ENCODE measurements at places on chromosomes 13 and 19.
A peak's percentile ranks its signal among the peaks of the same experiment; 100 is the strongest.

DNA sequence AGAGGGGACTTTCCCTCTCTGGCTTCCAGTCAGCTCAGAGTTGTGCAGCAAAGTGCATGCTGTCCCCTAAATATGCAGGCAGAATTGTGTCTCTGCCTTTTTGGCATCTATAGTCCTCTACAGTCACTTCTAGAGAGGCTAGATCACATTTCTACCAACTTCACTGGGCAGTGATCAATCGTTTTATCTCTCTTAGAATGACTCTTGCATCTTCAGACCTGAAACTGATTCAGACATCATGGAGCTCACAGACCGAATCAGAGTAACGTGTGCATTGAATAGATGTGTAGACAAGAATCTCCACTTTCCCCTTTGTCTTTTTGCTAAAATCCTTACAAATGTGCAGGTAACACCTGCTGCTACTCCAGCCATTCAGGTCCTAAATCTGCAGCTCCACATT lies 6.2 kb downstream of the ZNF253 start:
- no peak for DNase-seq

- DNase-seq: no peak
Measured at GRCh38 chr13:23561261-23561660, 9.0 kb upstream of the TNFRSF19 start.

DNA sequence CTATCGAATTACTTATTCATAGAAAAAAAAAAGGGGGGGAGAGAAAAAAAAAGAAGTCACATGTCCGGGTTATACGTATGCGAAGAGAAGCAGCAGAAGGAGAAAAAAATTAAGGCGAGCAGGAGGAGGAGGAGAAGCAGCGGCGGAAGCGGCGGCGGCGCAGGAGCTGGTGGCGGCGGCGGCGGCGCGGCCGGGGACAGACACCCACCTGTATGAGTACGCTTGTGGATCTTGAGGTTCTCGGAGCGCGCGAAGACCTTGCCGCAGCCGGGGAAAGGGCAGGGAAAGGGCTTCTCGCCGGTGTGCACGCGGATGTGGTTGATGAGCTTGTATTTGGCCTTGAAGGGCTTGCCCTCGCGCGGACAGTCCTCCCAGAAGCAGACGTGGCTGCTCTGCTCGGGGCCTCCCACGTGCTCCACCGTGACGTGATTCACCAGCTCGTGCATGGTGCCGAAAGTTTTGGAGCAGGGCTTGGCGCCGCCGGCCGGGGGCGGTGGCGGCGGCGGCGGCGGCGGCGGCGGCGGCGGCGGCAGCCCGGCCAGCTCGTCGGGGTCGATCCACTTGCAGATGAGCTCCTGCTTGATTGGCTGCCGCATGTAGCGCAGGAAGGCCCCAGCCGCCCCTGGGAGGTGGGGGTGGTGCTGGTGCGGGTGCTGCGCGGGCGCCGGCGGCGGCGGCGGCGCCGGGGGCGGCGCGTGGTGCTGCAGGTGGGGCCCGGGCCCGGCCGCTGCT lies 1.5 kb downstream of the ZIC5 start:
- DNase-seq: no peak

DNA sequence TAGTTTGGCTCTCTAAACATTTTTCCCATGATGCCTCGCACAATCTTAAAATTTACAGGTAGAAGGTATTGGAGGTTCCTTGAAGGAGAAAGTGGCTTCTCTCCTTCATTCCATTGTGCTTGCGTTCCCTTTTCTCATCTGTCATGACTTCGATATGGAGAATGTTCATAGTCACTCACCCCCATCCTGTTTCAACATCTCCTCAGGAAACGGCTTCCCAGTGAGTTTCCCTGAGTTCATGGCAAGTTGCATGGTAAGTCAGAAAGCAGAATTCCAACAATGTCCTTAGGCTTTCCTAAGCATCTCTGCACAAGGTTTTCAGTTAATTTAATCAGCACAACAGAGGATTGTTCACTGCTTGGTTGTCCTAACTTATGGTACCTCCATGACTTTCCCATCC lies 581.8 kb upstream of the SLITRK5 start:
- DNase-seq: no peak

GRCh38 chr13:62906469-62906868 lies 1490.8 kb upstream of the PCDH20 start:
- DNase-seq: no peak

- DNase-seq: no peak
Measured at GRCh38 chr19:4802711-4803110, 11.2 kb downstream of the FEM1A start.

DNA sequence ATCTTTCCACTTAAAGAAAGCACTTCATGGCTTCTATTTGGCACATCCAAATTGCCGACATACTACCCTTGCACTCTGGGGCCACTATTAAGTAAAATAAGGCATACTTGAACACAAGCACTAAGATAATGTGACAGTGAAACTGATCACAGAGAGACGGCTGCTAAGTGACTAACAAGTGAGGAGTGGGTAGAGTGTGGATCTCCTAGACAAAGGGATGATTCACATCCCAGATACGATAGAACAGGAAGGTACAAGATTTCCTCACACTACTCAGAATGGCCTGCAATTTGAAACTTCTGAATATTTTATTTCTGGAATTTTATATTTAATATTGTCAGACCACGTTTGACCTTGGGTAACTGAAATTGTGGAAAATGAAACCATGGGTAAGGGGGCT lies 1721.8 kb upstream of the SPRY2 start:
- DNase-seq: no peak

DNA sequence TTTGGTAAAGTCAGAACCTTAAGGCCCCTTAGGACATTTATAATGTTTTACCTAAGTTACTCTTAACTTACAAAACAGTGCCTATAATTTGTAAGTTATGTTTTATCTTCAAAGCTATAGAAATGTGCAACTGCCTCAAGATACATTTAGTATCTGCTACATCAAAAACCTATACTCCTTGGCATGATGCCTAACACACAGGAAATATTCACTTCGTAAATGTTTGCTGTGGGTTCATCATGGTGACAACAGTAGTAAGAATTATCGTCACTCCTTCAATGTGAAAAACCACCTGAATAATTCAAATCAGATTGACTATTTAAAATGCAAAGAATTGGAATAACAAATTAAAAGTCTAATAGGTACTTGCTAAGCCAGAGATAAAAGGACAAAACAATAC lies 184.1 kb downstream of the DIAPH3 start:
- DNase-seq: no peak

DNA sequence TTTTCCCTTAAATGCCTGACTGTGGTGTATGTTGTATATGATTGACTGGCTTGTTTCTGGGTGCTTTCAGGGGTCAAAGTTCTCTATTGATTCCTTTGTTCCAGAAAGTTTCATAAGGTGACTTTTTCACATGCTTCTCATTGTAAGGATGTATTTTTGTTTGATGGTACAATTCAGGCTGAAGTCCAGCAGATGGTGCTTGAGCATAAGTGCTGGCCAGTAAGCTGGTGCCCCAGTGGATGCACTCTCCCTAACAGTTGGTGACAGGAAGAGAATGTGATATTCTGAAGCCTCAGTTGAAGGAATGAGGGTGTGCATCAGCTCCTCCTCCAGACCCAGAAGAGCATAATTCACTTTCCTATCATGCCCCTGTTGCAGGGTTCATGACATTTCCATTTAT lies 1941.6 kb upstream of the PRR20A start:
- DNase-seq: no peak

DNA sequence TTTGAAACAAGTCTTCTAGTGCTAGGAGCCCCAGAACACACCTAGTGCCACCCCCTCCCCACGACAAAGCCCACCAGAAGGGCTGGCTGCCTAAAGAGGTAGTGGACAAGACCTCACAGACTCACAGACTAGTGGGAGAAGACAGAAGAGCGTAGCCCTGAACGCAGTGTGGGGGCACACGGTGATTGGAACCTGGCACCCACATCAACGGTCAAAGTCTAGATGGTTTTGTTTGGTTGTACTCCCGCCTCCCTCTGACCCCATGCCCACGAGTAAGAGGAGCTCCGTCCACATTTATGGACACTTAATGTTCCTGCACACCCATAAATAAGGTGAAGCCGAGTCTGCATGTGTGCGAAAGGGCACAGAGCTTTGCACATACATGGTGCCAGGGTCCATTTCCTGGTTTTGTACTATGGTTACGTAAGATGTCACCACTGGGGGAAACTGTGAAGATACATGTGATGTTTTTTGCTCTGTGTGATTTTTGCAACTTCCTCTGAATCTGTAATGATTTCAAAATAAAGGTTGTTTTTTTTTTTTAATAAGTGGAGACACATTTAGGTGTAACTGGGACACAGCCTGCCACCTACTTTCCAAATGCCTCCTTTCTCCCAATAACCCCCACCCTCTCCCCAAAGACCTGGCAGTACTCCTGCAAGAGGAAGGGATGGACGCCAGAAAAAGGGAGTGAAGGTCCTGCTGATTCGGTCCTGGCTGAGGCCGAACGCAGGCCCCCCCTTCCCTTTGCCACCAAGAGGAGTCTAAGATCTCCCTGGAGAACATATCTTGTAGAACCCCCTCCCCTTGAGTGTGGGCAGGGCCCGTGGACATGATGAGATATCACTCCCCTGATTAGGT lies 72.8 kb downstream of the GNG7 start:
- peak; percentile 33 for DNase-seq

DNA sequence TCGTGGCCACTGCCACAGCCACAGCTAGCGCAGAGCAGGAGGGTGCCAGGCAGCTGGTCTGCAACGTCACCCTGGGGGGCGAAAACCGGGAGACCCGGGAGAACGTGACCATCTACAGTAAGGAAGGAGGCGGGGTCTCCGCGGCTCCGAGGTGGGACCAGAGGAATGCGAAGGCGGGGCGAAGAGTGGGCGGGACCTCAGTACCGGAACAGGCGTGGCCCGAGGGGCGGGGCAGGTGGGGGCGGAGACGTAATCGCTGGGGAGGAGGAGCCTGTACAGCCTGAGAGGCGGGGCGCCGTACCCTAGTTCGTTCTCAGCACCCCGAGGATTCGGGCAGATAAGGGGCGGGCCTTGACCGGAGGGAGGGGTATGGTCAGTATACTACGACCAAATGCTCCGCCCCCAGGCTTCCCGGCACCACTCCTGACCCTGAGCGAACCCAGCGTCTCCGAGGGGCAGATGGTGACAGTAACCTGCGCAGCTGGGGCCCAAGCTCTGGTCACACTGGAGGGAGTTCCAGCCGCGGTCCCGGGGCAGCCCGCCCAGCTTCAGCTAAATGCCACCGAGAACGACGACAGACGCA lies 2.5 kb downstream of the ICAM5 start:
- DNase-seq: peak; percentile 55

GRCh38 chr19:35557539-35558399 lies 5.7 kb downstream of the ATP4A start:
- peak; percentile 37 for DNase-seq

DNA sequence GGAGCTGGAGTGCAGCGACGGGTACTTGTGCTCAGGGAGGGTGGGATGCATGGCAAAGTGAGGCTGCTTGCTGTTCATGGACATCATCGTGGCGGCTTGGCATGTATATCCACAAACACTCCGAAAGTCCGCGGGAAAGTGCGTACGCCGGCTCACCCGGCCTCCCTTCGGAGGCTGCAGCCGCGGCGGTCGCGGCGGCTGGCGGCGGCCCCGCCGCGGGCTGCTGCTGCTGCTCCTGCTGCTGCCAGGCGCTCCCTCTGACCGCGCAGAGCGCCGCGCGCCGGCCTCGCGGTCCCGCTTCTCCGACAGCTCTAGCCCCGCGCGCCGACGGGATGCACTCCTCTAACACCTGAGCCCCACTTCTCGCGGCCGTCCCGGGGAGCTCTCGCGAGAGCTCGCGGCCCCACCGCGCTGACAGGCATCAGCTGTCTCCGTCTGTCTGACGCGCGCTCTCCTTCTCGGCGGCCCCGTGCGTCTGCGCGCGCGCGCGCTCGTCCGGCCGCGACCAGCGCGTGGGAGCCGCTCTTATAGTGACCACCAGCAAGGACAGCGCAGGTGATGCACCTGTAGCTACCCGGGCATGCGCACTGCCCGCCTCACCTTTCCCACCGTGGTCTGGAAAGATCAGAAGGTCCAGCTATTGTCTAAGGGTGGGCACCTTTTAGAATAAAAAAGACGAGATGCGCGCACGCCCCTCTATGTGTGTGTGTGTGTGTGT lies at the start of gene POU4F1:
Gene POU4F1, minus strand, starts transcription at position 313 of the 718 bp plus-strand sequence. Its CDS starts 226 bp downstream, at position 87.
- peak; percentile 51 for DNase-seq

GRCh38 chr13:43732726-43733125 lies 54.0 kb downstream of the ENOX1 start:
- no peak for DNase-seq

DNA sequence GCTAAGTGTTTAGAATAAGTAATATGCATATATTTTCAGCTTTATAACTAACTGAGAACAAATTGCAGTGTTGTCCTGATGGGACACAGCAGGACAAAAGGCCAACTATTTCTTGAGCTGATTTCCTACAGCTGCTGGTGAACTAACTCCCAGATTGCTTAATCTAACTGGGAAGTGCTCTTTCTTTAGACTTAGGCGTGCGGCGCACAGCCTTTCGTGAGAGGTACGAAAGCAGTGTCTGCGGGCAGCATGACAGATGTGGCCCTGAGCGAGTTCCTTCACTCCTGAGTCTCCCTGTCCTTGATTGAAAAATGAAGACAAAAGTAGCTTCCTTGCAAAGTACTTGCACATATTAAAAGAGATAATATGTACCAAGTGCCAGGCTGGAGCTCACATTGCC lies 47.3 kb upstream of the NPAS1 start:
- DNase-seq: no peak

DNA sequence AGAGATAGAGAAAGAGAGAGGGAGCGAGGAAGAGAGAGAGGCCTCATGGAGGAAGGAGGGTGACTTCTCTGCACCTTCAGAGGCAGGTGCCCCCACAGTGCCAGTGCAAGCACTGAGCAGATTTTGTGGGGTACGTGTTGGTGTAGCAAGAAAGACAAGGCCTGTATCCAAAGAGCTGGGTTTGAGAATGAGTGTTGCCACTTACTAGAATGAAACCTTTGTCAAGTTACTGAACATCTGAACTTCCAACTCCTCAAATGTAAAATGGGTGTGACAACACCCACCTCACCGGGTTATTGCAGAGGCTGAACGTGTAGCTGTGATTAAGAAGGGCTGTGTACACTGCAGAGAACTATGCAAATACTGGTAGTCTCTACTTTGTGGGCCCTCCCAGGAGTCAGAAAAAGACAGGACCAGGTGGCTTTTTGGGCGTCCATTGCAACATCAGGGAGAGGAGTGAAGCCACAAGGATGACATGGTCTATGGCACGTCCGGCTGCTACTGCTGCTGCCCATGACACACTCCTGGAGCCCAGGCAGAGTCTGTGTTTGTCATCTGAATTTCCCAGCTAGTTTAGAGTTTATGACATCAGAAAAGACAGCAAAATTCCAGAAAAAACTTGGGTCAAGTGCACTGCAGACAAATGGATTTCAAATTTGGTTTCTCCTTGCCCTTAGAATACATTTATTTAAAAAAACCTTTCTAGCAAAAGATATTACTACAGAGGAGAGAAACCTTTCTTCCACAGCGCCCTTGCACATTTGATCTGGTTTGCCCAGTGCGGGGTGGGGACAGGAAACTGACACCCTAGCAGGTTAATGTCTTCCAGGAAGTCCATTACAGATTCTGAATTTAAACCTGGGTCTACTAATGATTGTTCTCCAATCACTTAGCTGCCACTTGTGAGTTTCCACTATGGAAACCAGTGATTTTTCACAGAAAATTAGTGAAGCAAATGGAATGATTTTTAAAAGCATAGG lies 54.0 kb upstream of the ATP12A start:
- peak; percentile 19 for DNase-seq

All from T-cell (primary cell).